ENCODE measurements at places on chromosomes 1 and 21. TPM values are rescaled to one million over a fixed set of nuclear protein-coding genes. Genes with fewer than 3 reads are reported as not detected.
A peak's percentile ranks its signal among the peaks of the same experiment; 100 is the strongest.

Gene CELA3B
- total RNA-seq = not detected

Gene SH3D21
- 4.9 TPM for total RNA-seq

Gene GBP5
- not detected for total RNA-seq

DNA sequence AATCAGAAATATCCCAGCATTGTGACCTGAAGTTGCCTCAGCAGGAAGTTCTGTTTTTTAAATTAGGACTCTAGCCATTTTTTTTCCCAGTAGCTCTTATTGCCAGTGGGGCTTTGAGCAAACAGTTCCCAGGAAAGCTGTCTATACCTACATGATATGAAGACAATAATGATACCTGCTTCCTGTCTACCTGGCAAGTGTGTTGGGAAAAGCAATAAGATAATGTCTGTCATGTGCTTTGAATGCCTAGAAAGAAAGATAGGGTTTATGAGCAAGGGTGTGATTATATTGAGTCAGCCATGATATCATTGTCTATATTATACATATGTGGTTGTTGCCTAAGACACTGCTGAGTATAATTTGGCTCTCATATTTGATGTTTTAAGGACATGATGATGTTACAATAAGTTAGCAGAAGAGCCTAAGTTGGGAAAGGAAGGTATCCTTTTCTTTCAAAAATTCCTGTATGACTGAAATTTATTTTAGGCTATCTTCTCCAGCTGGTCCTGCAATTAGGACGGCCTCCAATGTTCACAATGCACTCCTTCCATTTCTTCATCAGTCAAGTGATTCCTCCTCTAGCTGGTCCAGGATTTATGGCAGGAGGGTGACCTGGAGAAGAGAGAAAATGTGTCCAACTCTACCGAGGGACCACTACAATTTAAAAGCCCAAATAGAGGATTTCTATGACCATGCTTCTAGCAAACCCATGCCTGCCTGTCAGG lies 99.6 kb upstream of the CDC42BPA start:
- H3K4me3 ChIP-seq = no peak overlapping the region
- peaks cover 39% of the 10 kb centered on the region for H3K4me1 ChIP-seq
- no peaks in the 10 kb centered on the region for H3K36me3 ChIP-seq
- H3K27me3 ChIP-seq = no peaks in the 10 kb centered on the region
- DNase-seq = no peak

DNA sequence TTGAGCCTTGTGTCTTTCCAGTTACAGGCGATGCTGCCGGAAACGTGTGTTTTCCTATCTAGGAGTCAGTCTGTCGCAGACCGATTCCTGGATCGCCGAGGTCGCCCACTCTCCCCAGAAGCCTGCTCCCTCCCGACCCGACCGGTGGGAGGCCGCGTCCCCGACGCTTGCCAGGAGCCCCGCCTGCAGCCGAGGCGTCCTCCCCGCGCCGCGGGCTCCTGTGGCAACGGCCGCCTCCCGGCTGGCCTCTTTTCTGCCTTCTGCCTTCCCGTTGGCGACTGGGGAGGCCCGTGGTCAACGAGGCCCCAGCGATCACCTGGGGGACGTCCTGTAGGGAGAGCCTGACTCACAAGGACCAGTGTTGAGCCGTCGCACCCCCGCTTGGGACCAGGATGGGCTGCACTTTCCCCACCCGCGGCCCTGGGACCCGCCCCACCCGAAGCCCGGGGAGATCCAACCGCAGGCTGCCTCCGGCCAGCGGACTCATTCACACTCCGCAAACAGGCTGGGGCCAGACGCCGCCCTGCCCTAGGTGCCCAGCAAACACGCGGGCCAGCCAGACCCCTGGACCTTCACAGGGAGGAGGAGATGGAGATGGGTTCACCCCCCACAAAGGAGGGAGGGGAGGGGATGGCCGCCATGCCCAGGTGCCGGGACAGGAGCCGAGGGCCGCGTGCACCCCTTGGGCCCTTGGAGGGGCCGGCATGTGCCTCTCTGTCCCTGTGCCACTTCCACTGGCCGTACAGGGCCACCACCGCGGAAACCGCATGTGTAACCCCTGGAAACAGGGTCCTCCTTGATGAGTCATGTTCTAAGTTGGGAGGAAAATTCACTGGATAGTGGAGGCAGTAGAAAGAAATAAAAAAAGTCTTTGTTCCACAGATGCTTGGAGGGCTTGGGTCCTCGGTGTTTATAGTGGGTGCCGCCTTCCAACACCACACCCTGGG lies 7.2 kb upstream of the COL6A1 start:
- peaks cover 36% of the 10 kb centered on the region for H3K4me1 ChIP-seq
- H3K27ac ChIP-seq = peak overlapping the region; percentile 93
- peak; percentile 75 for DNase-seq
- no peaks in the 10 kb centered on the region for H3K27me3 ChIP-seq
- H3K4me3 ChIP-seq = peak overlapping the region; percentile 83
- H3K36me3 ChIP-seq = no peaks in the 10 kb centered on the region

All from HFFc6 (cell line).